ENCODE measurements at places on chromosomes 13 and 19.

- DNase-seq, result no peak
Observed at GRCh38 chr19:29634423-29635130, 28.5 kb downstream of the POP4 start.

DNA sequence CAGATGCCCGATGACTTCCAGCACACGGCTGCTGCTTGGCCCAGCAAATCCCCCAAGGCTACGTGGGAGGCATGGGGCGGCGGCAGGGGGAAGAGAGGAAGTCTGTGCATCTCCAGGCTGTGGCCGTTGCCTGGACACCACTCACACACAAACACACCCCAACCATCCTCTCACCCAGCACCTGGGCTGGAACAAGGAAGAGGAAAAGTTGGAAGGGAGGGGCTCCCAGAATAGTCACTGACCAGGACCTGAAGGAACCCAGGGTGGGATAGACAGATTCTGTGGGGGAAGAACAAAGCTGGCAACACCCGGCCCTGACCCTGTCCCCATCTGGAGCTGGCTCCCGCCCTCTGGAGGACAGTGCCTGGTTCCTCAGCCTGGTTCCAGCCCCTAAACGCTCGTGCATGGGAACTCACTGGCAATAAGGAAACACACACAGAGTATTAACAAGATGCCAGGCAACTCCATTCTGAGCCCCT is 11.2 kb downstream of the PPP6R1 start:
- peak; percentile 43 for DNase-seq

DNA sequence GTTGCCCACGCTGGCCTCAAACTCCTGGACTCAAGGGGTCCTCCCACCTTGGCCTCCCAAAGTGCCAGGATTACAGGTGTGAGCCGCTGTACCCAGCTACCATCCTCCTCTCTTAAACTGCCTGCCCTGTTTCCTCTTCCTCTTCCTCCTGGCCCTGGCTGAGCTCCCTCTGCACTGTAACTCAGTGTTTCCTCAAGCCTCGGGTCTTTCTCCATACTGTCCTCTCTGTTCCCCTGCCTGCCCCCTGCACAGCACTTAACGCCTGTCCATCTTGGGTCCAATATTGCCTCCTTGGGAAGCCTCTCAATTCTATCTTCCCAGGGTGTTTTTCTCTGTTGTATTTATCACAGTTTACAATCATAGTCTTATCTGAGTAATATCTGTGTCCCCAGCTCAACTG is 6.1 kb downstream of the LIPE start:
- no peak for DNase-seq

GRCh38 chr13:22102271-22102670 is 431.4 kb downstream of the FGF9 start:
- no peak for DNase-seq

GRCh38 chr19:41866284-41866683 is 6.2 kb downstream of the RPS19 start:
- DNase-seq, result no peak

GRCh38 chr13:27712421-27712820 is 79.9 kb upstream of the GSX1 start:
- DNase-seq, result no peak

DNA sequence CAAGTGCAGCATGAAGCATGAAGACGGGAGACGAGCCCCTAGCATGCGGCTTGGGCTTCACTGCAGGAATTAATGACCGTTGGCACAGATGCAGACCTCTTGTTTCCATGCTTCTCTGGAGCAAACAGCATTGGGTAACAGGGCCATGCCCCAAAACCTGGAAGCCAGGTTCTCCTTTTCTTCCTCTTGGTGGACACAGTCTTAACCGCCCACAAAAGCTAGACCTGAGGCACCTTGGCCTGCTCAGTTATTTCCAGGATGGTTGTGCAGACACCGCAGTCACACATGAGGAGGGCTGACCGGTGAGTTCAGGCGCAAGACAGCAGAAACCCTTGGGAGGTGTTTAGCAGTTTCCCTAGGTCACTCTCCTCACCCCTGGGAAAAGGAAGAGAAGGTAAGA is 133.9 kb upstream of the GJB6 start:
- no peak for DNase-seq

DNA sequence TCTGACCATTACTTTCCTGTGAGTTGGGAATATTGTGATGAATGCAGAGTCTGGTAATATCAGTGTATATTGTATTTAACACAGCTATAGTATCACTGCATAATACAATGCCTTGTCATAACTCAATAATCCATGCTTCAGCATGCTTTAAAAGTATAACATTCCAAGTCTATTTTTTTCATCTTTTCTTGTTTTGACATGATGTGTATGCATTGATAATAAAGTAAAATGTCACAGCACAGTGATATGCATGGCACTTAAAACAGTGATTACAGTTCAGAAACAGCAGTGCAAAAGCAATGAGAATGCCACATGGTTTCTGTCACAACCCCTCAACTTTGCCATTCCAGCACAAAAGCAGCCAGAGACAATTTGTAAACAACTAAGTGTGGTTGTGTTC is 17.8 kb downstream of the KATNAL1 start:
- no peak for DNase-seq

DNA sequence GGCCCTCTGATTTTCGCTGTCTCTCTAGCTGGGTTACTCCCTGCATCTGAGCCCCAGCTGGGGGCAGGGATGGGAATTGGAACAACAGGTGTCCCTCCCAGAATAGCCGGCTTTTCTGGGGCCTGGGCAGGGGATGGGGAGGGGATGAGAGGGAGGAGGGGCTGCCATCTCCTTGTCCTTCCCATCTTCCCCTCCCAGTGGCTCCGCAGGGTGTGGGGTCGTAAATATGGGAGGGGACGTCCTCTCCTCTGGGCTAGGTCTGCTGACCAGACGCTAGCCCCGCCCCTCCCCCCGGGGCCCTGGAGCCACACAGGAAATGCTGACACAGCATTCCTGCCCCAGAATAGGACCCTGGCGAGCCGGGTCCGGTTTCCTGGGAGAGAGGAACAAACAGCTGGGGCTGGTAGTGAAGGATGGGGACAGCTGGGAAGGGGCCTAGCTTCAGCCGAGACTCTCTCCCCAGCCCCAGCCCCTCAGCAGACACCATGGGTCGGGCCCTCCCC is 1.1 kb downstream of the RYR1 start:
- no peak for DNase-seq

DNA sequence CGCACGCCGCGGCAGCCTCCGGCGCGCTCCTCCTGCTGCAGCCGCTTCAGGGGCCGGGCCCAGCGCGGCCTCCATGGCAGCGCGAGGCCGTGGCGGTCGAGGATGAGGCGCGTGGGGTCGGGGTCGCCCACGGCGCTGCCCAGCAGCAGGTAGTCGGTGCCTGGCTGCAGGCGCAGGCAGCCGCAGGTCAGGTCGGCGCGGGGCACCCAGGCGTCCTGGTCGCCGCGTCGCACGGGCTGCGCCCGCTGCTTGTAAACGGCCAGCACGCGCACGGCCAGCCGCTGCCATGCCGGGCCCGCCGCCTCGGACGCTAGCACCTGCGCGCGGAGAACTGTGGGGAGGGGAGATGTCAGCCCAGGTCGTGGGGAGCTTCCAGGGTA is 11.1 kb downstream of the NTN5 start:
- DNase-seq, result no peak

DNA sequence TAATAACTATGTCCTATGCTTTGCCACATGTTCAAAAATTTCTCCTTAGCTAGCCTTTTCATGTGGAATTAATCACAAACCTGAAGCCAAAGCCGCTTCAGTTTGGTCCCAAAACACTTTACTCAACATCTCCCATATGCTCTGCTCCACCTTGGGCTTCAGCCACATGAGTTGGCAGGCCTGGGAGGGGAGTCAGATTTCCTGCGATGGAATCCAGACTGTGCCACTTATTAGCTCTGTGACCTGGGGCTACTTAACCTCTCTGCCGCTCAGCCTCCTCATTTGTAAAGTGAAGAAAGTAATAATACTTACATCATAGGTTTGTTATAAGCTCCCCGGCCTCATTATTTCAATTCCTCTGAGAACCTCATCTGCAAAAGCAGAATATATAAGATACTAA is 272.0 kb downstream of the LMO7 start:
- DNase-seq, result no peak

GRCh38 chr13:89199138-89199537 is 1528.0 kb downstream of the SLITRK5 start:
- DNase-seq, result no peak

GRCh38 chr19:4069331-4069959 is 2.7 kb upstream of the ZBTB7A start:
- no peak for DNase-seq
